ENCODE measurements at places on chromosomes 3 and 15.

- DNase-seq = peak; percentile 69
These were observed 1.5 kb upstream of the SKIL start for GRCh38 chr3:170355738-170356595.

DNA sequence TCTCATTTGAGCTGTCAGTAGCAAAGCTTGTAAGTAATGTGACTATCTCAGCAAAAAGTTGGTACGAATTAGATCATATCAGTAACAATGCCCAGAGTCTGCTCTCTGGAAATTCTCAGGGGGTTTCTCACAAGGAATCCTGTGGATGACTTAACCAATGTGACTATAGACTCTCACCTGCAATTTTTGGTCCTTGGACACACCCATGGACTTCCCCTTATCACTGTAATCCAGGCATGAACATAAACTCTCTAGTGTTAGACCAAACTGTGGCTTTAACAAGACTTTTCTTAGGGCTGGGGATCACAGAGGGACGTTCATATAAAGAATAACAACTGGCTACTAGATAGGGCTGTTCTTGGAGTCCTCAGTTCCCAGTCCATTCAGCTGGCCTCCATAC is 3.9 kb upstream of the ZNF80 start:
- DNase-seq = no peak

DNA sequence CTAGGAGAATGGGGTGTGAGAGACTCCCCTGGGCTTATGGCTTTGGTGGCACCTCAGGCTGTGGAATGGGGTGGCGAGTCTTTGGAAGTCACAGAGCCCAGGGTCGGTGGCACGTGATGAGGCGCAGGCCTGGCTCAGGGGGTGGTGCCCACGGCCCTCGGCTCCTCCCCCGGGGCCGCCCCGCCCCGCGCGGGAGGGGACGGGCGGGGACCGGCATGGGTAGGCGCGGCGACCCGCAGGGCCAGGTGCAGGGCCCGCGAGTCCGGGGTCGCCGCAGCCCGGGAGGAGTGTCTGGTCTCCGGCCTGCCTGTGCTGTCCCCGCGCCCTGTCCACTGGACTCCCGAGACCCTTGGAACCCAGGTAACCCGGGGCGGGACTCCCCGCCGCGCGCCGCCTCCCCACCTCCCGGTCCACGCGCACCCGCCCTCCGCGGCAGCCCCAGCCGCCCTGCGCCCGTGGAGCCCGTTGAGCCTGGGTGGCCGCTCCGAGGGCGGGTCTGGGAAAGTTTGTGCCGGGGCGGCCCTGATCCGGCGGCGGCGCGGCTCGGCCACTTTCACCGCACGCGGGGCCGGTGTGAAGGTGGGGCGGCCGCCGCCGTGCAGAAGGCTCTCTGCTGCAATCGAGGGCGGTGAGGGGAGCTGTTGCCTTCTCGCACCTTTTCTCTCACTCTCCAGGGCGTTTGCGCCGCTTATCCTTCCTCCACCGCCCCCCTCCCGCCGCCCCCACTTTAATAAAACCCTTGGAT is at the start of gene PAQR5:
PAQR5 (plus strand) TSS at position 216 of the 745 bp plus-strand sequence. CDS start 61,169 bp downstream, outside the sequence.
- DNase-seq = no peak

GRCh38 chr3:46930945-46931403 is 45.6 kb downstream of the CCDC12 start:
- no peak for DNase-seq

GRCh38 chr3:2897821-2898220 is 212.4 kb downstream of the IL5RA start:
- DNase-seq = no peak

- no peak for DNase-seq
These were observed 44.7 kb downstream of the MYO1E start for GRCh38 chr15:59327942-59328341.

- no peak for DNase-seq
These were observed 109.5 kb downstream of the AKAP13 start for GRCh38 chr15:85489773-85490493.

DNA sequence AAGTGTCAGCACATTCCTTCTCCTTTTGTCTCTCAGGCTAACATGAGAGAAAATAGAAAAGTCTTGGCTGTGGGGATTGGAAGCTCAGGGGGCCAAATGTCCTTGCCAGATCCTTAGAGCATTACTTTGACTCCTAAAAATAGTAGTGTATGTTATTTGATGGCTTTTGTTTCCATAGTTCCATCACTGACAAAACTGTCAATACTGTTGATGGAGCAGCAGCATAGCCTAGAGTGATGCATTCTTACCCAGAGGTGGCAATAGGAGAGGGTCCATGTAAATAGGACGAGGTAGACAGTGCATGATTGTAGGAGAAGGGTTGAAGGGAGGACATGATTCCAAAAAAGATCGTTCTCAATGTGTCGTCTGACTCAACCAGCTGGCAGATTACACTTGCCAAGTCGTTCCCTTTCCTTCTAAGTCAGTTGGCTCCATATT is 282.7 kb upstream of the TPRG1 start:
- DNase-seq = no peak

GRCh38 chr3:52890735-52891134 is 6.6 kb downstream of the STIMATE start:
- no peak for DNase-seq

DNA sequence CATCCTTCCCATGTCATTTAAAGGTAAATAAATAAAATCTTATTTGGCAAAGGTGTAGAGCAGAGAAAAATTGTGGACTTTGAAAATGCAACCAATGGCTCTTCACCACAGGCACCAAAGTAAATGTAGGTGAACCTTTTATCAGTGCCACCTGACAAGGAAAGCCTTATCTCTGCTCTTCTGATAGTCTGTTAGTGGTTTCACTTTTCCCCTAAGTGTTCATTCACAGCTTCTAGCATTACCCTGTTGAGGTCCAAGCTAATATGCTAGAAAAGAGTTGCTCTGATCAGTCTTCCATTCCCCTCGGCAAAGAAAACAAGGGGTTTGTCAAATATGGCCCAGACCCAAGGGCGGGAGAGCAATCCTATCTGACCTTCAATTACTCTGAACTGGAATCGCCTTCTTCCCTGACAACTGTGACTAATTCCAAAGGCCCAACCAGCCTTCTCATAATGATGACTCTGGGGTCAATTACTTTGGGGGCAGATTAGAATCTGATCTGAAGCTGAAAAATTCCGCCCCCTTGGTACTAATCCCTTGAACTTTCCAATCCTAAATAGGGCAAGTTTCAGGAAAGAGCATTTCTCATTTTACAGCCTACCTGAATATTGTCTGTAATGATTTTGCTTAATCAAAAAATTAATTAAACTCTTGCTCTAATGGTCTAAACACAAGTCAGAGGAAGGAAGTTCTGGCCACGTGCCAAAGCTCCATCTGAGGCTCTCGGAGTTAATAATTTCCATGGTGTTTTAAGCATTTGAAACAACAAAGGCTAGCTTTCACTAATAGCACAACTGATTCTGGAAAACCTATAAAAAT is 52.4 kb downstream of the SETMAR start:
- DNase-seq = no peak

DNA sequence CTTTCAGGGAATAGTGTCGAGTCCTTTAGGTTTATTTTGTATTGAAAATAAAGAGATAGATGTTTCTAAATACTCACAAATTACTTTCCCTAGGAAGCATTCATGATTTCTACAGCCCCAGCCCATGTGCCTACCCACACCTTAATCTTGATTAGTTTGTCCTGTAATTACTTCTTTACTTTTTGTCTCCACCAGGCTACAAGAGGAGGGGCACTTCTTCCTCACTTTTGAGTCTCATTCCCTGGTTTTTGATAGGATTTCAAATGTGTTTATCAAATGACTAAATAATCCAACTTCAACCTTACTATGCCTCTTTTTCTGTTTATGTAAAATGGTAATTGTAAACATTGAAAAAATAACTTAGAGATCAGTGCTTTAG is 1.8 kb downstream of the PXK start:
- no peak for DNase-seq

DNA sequence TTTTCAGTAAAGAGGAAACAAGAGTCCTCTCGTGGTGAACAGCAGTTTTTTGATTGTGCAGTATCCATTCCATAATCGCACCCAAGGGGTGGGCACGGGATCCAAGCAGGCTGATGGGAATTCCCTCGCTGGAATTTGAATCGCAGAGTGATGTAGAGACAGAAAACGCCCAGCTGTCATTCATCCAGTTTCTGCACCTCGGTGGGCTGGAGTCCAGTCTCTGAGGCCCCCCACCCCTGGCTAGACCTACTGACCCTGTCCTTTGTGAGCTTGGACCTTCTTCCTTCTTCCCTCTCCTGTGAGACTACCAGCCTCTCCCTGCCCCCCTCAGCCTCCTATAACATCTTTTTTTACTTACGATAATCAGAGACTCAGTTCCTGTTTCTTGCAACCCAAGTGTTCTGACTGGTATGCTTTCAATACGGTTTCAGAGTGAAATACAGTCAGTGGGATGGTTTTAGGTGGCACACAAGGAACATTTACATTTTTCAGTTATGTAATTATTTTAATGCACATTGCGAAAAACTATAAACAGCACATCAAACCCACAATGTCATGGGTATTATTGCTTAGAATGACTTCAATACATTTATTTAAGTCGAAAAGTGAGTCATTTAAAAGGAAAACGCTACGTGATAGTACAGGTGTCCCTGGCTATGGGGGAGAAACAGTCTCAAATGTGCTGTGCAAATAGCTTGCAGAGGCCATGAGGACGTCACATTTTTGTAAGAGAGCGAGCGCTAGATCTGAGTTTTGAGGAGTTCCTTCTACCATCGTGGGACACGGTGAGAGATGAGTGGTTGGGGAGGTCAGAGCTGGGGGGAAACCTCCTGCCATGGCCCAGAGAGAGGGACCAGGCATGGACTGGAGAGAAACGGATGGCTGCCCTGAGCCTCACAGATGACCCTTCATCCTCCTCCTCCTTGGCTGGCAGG is 37.5 kb upstream of the CHST2 start:
- no peak for DNase-seq

GRCh38 chr3:90221900-90222299 is 1114.5 kb downstream of the EPHA3 start:
- no peak for DNase-seq

DNA sequence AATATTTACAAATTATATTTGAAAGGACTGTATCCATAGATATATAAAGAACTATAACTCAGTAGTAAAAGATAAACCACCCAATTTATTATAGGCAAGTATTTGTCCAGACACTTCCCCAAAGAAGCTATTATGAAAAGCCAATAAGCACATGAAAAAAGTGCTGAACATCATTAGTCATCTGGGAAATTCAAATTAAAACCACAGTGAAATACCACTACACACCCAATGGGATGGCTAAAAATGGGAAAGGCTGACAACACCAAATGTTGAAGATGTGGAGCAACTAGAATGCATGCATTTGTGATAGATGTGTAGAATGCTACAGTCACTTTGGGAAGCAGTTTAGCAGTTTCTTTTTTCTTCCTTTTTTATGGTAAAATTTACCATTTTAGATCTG is 147.0 kb downstream of the PDE8A start:
- DNase-seq = no peak

GRCh38 chr15:50911621-50912020 is 3.1 kb downstream of the AP4E1 start:
- DNase-seq = no peak

DNA sequence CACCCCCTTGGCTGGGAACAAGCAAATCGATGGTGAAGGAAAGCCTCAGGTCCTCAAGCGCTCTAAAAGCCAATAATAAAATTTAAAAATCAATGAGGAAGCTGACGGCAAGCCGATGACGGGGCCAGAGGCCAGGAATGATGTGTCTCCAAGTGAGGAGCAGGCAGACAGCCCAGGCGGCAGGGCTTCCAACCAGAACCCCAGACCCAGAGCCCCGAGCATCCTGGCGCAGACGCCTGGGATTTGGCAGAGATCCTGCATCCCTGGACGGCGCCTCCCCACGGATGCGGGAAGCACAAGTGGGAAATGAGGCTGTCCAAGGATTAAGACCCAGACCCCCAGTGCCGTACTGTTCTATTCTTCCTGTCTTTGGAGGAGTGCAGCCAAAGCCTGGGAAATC is 123.0 kb upstream of the PROK2 start:
- no peak for DNase-seq

GRCh38 chr3:183491109-183491922 is 62.9 kb upstream of the MCF2L2 start:
- DNase-seq = no peak

GRCh38 chr3:71589132-71589531 is 5.6 kb upstream of the FOXP1 start:
- no peak for DNase-seq

GRCh38 chr3:125061170-125061569 is 5.4 kb upstream of the HEG1 start:
- DNase-seq = no peak

DNA sequence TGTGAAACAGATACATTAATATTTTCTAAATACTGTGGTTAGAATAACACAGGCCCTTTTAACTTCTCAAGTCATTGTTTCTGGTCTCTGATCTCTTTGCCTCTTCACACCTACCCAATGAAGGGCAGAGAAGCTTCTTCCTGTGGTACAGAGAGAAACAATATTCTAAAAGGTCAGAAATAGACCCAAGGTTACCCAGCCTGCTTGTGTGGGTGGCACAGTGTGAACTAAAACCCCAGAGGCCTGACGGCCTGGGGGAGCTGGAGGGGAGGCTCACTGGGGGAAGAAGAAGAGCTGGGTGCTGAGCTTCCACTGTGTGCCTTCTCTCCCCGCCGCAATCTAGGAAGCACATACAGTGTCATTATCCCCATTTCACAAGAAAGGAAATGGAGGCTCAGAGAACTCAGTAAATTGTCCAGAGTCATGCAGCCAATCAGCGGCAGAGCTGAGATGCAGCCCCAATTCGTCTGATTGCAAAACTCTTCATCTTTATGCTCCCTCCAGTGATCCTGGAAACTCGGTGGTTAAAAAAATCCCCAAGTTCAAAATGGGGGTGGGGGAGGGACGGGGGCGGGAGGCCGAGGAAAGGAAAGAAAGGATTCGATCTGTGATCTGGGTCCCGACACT is 64.1 kb upstream of the HEG1 start:
- no peak for DNase-seq

- DNase-seq = no peak
These were observed 89.1 kb upstream of the PHLDB2 start for GRCh38 chr3:111769992-111770352.

DNA sequence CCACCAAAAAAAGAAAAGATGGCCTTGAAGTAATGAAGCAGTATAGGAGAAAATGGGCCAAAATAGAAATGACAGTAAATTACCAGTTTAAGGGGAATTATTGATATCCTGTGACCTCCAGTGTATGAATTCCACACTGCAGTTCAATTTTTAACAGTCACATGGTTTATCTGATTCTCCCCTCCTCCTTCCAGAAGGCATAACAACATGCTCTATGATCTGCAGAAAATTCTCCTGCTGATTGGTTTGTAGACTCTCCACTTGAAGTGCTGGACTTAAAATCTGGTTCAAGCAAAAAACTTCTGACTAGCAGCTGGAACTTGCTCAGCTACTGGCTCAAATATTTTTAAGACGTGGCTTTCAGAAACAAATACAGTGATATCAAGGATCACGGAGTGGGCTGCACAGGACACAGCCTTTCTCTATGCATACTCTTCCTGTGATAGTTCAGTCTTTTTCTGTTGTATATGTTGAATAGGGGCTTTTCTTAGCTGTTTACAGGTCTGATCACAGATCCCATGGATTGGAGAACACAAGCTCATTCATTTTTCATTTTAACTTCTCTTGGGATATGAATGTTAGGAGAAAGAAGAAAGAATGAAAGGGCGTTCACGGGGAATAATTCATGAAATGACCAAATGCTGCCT is 211.5 kb downstream of the LSAMP start:
- no peak for DNase-seq

GRCh38 chr15:78810362-78811123 is 721 bp downstream of the ADAMTS7 start:
- no peak for DNase-seq
